ENCODE measurements at places on chromosomes 7 and 10.

- DNase-seq: no peak
Measured at GRCh38 chr10:110829721-110830410, 41.9 kb upstream of the PDCD4 start.

- no peak for DNase-seq
Measured at GRCh38 chr10:114352653-114353298, 51.5 kb downstream of the AFAP1L2 start.

DNA sequence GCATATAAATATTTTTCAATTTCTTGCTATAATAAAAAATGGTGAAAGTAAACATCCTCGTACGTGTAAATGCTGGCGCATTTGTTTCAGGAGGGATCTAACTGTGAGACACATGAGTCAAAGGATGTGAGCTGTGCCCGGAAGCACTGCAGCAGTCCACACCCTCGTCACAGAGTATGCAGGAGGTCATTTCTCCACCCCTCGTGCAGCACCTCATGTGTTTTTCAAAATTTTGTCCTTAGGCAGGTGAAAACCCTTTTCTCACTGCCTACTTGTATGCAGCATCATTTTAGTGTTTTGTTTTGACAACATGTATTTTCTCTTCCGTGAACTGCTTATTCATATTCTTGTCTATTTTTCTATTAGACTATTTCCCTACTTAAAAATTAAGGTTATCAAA, 162.7 kb downstream of the AVL9 start:
- no peak for DNase-seq

DNA sequence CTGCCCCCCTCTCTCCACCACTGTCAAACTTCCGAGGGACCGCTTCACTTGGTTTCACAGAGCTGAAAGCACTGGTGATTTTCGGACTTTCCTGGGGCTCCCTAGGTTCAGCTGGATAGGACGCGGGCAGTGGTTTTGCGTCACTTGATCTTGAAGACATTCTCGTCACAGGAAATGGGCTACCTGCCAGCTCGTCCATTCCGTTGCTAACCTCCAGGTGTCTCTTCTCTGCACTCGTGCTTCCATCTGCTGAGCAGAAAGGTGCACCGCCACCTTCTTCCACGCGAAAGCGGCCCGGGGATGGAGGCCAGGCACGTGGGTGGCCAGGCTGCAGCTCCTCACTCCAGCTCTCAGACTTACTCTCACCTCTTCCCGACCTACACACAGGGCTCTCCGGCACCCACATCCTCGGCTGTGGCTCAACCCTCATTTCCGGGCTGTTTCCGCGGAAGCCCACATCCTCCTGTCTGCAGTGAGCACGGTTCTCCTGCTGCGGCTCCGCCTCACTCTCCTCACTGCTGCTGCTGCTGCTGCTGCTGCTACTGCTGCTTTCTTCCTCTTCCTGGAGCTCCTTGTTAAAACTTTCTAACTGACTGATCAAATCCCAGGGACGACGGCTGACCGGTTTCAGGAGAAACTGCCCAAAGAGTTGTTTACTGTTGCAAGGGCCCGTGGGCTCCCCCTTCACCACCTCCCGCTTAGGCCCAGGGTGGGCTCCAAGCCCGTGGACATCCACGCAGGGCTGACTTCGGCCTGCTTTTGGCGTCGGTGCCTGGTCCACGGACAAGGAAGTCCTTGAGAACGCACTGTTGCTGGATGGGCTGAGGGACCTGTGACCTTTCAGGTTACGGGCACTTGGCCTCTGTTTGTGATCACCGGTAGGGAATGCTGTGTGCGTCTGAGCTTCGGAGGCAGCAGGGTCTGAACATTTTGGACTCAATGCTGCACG, 32.1 kb downstream of the JCAD start:
- DNase-seq: peak; percentile 95

DNA sequence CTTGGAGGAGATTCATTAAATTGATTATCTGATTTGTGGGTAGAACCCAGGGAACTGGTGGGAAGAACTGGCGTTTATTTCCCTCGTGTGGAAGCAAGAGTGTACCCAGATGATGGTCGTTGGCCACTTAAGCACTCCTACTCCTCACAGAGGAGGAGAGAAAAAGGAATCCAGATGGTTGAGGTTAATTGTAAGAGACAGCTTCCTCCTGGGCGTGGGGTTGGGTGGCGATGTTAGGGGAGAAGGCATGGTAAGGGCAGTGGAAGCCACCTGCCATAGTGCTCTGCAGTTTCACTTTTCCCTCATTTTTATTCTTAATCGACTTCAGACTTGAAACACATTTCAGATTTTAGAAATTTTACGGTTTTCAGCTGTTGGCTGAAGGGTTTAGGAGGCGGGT, 104.1 kb downstream of the DOCK1 start:
- DNase-seq: no peak

- DNase-seq: no peak
Measured at GRCh38 chr10:113225903-113226302, 275.9 kb downstream of the TCF7L2 start.

All from AML-193 (cell line).